ENCODE measurements at places on chromosomes 2 and 18.

DNA sequence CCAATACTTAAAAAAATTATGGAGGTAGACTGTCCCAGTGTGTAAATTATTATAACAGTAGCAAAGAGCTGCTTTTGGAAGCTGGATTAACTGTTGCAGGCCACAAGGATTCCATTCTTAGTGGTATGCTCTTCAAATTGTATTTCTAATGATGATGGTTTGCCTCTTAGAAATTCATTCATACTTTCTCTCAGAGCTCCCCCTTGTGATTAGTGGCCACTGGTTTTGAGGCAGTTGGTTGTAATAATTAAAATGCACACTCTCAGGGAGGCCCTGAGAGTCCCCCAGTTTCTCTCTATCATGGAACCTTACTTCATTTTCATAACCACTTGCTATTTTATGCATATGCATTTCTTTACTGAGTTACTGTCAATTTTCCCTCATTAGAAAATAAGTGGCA, 122.5 kb downstream of the PLA2R1 start:
- no peak for DNase-seq

DNA sequence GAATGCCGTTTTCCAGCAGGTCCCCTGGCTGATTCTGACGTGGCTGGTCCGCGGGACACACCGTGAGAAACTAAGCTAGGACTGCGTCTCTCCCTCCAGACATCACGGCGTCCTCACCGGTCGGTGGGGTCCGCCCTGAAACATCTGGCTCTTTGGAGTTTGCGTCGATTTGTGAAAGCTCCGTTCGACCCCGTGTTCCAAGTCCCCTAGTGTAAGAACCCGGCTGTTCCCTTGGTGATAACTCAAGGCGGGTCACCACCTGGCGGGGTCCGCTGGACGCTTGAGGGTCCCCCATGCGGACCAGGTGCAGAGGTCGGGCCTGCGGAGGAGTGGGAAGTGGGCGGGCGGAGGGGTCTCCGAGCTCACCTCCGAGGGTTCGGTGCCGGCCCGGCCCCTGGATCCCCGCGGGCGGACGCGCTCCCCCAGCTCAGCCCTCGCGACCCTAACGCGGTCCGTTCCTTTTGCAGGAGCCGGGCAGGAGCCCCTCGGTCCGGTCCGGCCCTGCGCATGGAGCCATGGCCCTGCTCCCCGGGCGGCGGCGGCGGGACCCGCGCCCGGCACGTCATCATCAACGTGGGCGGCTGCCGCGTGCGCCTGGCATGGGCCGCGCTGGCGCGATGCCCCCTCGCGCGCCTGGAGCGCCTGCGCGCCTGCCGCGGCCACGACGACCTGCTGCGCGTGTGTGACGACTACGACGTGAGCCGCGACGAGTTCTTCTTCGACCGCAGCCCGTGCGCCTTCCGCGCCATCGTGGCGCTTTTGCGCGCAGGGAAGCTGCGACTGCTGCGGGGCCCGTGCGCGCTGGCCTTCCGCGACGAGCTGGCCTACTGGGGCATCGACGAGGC, 65.6 kb downstream of the KCNG2 start:
- DNase-seq: no peak

DNA sequence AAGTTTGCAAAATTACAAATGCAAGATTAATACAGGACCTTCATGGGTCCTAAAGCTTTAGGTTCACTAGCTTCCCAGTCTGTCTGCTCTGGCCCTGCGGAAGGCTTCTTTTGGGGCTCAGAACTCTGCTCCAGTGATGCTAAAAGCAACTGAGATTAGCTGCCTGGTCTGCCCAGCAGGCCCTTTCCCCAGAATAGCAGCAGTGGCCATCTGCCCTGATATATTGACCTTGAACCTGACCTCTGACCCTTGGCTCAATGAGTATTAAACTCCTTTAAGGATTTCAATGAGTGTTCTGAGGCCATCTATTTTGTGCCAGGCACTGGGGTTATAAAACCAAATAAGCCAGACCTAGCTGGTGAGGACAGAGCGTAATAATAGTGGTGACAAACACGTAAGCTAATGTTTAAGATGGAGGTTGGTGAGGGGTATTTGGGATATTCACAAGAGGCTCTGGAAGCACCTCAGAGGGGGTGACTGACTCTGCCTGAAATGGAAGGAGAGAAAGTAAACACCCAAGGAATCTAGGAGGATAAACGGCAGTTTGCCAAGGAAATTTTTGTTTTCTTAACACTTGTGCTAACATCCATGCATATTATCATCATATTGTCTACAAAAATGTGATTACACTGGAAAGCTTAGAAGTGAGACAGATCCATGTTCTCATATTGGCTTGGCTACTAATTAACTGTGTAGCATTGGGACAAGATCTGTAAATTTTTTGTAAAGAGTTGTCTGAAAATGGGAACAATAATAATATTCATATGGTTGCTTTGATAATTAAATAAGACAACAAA, 50.4 kb upstream of the LCLAT1 start:
- no peak for DNase-seq

DNA sequence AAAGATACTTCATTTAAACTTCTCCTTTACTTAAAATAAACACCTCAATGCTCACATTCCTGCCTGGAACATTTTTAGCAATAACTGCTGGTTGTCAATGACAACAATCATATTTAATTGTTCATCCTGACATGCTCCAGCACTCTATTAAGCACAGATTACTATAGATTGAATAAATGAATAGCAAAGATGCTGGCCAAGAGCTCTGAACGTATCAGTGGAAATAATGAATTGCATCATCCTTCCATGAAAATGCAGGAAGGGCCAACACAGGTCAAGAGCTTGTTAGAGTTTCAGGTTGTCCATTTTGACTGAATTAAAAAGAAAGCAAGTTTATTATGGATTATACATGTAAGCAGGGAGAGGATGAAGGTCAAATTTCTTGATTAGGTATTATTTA, 994.0 kb downstream of the TSN start:
- no peak for DNase-seq

- DNase-seq: no peak
Observed at GRCh38 chr2:182980115-182980514, 58.1 kb downstream of the NCKAP1 start.

- DNase-seq: no peak
Observed at GRCh38 chr2:71190656-71191569, 36.0 kb downstream of the PAIP2B start.

GRCh38 chr18:22848615-22849014, 84.5 kb upstream of the RBBP8 start:
- DNase-seq: no peak

DNA sequence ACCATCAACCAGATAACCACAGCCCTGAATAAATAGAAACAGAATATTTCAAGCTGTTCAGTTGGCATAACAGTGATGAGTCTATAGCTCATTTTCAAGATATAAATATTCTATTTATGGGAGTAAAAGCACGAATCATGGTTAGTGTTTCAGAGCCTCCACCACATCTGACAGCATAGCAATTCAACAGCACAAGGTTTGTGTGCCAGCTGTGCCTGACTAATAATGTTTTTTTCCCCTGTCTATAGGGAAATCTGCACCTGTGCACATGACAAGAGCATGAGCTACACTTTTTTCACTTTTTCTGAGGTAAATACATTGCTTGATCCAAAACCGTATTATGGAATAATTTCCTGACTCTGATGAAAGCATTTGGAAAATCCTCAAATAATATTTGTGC, 251.3 kb downstream of the RPIA start:
- DNase-seq: no peak

DNA sequence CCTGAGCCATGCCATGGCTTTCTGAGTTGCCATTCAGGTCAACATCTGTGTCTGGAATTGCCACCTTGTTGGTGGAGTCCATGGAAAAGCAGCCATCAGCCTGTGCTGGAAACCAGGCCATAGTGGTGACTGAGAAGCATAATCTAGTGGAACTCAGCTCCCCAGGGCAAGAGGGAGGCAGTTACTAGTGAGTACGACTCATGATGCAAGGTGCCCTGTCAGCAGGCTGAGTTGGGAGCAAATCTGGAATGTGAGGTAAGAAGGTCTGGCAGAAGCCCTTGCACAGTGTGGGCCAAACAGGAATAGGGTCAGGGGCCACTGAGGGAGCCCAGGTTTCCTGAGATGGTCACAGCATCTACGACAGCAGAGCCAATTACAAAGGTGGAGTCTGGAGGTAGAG, 37.1 kb downstream of the SULT1C2 start:
- no peak for DNase-seq

DNA sequence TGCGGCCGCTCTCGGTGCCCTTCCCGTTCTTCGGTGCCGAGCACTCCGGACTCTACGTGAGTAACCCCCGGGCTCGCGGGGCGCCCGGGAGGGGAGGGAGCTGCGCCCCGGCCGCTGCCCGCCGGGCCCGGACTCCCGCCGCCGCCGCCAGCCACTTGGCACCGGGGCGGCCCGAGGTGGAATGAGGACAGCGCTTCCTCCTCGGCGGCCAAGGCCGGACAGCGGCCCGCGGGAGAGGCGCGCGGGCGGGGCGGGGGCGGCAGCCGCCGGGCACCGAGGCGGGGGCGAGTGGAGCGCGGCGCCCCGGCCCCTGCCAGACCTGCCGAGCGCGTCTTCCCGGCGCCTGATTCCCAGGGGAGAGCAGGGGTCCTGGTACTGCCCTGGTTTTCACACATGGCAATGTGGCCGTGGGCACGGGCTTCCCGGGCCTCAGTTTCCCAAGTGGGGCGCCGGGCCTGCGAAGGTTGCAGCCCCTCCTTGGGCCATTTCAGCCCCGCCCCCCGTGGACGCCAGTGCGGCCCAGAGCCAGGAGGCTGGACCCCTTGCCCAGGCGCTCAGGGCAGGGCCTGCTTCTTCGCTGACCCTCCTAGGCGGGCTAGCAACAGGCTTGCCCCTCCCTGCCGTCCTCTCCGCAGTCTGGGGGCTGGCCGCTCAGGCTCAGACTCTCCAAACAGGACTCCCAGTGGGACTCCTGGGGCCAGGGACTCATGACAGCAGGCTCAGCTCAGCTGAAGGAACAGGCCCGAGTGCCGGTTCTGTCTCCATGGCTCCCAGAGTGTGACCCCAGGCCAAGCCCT, 775 bp downstream of the SNED1 start:
- DNase-seq: peak; percentile 61

DNA sequence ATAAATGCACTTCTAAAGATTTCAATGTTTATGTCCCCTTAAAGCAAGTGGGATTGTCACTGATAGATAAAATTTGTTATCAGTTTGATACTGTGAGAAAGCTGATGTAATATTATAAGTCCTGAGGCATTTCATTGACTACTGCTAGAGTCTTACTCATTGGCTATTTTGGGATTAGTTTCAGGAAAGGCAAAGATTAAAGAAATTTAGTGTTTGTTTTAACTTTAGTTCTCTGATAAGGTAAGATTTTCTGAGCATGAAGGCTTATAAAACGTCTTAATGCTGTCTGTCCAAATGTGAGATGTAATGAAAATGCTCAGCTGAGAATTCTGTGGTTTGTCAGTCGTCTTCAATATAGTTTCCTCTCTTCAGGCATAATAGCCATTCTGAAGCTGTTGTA, 886.4 kb upstream of the CDH2 start:
- DNase-seq: no peak

Data from sciatic nerve (tissue), 2 donors.